ENCODE measurements at places on chromosomes 1 and 21.

GRCh38 chr21:33121715-33122475, 52.0 kb downstream of the OLIG1 start:
- DNase-seq = no peak

- no peak for DNase-seq
Observed at GRCh38 chr21:19122356-19122755, 718.8 kb upstream of the TMPRSS15 start.

DNA sequence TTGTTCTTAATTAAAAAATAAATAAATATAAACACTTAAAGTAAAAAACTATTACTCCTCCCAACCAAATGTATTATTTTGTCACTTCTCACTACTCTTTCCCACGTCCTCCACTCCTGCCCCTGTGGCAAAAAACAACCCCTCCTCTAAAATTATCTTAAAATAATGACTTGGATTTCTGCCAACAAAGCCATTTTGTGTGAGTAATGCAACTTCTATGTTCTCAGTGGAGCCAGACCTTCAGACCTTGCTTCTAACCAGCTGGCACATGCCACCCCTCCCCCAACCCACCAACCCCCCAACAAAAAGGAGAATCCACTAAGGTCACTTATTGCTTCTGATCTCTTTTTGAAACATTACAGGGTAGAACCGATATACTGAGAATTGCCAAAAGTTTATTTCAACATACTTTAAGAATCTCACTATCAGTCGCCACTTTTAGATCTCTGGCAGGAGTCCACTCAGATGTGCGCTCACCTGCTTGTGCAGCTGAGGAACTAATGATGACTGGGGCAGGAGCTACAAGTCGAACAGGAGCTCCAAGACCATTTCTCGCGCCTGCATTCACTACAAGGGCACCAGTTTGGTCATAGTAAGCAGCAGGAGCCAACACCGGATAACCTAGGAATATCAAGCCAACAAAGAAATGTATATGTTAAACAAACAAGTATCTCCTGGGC, 58.3 kb upstream of the SDC3 start:
- no peak for DNase-seq

DNA sequence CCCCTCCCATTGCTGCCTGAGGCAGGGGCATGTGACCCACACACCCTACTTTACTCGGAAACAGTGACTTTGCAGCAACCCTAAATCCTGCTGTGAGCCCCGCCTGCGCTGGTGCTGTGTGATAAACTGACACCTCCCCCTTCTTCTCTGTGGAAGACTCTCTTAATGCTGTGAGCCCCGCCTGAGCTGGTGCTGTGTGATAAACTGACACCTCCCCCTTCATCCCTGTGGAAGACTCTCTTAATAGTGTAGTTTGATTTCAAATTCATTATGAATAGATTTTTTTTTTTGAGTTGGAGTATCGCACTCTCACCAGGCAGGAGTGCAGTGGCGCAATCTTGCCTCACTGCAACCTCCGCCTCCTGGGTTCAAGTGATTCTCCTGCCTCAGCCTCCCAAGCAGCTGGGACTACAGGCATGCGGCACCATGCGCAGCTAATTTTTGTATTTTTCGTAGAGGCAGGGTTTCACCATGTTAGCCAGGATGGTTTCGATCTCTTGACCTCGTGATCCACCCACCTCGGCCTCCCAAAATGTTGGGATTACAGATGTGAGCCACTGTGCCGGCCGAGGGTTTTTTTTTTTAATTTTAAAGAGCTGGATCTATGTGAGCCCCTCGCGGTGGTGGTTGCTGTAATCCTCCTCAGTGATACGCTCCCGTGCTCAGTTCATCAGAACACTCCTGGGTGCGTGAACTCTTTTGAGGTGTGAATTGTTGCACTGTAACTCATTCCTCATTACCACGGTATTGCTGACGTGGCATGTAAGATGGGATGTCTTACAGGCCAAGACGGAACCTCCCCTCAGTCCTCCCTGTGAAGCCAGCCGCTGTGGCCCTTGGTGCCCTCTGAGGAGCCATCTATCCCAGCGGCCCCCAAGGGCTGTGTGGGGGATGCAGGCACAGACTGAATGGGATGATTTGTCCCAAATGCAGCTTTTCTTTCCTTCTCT, 60.3 kb downstream of the GALNT2 start:
- DNase-seq = peak; percentile 75

DNA sequence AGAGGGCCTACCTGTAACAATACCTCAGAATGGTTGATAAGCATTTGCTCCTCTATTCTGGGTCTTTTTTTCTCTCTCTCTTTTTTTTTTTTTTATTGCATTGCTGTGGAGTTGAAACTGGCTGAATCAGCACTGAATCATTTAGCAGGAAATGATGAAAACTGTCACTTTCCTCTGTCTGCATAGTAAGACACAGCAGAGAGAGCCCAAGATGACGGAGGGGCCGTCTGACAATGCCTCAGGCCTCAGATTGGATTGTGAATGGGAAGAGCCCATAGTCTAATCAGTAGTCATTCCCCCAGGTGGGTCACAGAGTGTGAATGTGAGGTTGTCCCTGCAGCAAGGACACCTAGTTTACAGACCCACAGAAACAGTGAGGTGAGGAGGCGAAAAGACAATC, 193.2 kb upstream of the PLXNA2 start:
- DNase-seq = no peak

- no peak for DNase-seq
Observed at GRCh38 chr21:45876381-45877170, 105.0 kb upstream of the COL6A1 start.

DNA sequence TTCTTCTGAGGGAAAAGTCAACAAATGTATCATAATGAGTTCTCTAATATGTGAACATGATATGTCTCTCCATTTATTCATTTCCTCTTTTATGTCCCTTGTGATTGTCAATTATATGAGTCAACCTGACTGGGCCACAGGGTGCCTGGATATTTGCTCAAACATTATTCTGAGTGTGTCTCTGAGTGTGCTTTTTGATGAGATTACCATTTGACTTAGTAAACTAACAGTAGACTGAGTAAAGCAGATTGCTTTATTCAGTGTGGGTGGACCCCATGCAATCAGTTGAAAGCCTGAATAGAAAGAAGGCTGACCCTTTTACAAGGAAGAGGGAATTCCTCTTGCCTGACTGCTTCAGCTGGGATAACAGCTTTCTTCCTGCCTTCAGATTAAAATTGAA, 142.6 kb downstream of the SLC35F3 start:
- DNase-seq = no peak

- no peak for DNase-seq
Observed at GRCh38 chr1:192726820-192727504, 81.9 kb upstream of the RGS2 start.

DNA sequence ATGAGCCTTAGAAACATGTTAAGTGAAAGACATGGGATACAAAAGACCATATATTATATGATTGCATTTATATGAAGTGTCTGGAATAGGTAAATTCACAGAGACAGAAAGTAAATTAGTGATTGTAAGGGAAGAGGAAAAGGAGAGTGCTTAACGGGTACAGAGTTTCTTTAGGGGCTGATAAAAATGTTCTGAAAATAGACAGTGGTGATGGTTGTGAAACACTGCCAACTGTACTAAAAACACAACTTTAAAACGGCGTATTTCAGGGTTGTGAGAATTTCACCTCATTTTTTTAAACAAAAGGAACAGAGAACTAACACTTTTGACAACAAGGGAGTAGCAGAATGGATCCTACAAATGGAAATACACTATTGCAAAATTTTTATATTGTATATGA, 13.4 kb downstream of the COP1 start:
- DNase-seq = no peak

- DNase-seq = no peak
Observed at GRCh38 chr21:22297575-22297974, 1299.4 kb downstream of the NCAM2 start.

DNA sequence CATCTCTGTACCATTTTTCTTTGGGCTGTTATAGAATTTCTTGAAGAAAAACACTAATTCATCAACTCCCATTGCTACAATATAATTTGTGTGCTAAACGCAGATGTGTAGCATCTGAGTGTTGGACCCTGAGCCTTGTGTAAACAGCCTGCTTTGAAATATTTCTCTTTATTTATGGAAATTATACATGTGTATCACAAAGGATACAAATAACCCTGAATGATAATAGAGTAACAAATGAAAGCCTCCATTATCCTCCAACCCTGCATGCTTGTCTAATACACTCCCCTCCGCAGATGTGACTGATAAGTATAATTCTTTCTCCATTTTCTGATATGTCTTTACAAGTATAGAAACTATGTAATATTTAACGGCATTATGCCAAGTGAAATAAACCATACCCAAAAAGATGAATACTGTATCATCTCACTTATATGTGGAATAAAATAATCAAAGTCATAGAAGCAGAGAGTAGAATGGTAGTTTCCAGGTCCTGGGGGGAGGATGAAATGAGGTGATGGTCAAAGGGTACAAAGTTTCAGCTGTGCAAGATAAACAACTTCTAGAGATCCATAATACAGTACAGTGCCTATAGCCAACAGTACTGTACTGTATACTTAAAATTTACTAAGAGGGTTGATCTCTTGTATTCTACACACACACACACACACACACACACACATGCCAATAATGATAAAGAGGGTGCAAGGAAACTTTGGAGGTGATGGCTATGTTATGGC, 2.8 kb upstream of the ADAM30 start:
- DNase-seq = no peak

- no peak for DNase-seq
Observed at GRCh38 chr1:247218121-247218651, 37.7 kb upstream of the VN1R5 start.

DNA sequence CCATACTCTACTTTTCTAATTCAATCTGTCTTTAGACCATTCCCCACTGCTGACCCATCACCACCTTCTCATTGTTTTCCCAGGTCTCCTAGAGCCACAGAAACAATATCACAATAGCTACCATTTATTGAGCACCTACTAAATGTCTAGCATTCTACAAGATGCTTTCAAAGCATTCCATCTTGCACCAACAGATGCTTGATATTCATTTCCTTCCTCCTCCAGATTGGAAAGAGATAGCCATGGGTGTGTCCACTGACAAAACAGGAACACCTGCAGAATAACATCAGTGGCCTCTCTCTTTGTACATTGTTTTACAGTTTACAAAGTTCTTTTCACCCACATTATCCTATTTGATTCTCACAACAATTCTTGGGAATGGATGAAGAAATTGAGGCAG, 2.2 kb downstream of the RAB3B start:
- no peak for DNase-seq

DNA sequence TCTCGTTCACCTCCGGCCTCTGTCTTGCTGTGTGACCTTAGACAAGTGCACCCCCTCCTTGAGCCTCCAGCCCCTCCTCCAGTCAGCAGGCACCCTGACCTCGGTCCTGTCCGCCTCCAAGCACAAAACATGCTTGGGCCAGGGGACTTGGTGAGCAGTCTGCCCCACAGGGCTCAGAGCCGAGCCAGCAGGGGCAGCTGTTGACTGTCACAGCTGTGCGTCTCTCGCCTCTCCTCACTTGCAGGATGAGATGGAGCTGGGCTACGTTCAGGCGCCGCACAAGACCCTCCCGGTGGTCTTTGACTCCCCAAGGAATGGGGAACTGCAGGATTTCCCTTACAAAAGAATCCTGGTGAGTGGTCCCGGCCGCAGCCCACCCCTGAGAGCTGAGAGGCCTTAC, 24.2 kb downstream of the PADI3 start:
- DNase-seq = no peak

GRCh38 chr1:219724440-219724839, 111.5 kb upstream of the ZC3H11B start:
- no peak for DNase-seq

GRCh38 chr1:53266038-53266437, 27.7 kb upstream of the MAGOH start:
- no peak for DNase-seq

- DNase-seq = peak; percentile 73
Observed at GRCh38 chr1:25543425-25544242, at the start of gene LDLRAP1. TSS of gene LDLRAP1 (plus strand) at chr1:25543606. CDS start at chr1:25543699, 93 bp downstream.

DNA sequence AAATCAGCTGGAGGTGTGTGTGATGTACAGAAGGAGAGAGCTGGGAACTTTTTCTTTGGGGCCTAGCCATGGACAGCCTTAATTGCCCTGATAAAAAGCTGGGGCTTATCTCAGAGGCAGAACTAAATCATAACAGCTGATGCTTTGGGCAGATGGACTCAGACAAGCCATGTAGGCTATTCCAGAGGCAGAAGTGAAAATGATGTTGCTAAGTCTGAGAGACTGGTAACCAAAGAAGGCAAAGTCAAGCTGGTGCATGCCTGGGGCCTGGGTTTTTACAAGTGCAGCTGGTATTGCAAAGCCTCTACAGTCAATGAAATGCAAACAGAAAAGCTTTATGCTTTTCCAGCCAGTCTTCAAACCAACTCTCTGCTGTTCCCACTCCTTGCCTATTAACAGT, 39.0 kb upstream of the LMX1A start:
- no peak for DNase-seq

GRCh38 chr1:118039170-118039569, 109.6 kb downstream of the WDR3 start:
- no peak for DNase-seq

DNA sequence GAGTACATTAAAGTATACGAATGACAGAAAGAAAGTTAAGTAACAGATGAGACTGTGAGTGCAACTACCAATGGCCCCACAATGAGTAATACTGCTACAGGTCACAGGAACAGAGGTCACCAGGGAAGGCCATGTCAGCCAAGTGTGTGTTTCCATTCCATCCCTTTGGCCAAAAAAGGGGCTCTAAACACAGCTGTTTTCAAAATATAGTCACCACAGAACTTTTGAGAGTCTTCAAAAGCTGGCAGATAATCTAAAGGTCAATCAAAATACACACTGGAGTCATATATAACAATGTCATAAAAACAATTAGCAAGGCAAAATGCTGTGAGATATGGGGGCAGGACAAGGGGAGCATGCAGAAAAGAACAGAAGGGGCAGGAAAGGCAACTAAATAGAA, 10.2 kb downstream of the USP24 start:
- no peak for DNase-seq

- DNase-seq = no peak
Observed at GRCh38 chr1:214542275-214543199, 8.9 kb downstream of the PTPN14 start.

DNA sequence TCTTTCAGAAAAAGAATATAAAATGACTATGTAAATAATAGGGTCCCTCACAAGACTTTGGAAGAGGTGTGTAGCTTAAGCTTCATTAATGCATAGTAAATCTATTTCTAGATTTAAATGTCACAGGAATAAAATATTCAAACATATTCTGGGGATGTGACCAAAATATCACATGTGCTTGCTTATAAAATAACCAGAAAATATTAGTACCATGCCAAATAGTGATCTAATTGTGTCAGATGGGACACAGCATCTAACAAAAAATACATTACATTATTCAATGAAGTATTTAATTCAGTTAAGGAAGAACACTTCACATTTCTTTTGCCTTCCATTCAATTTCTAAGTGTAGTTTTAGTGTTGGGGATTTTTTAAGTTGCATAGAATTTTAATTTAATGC, 179.5 kb downstream of the LRRC40 start:
- DNase-seq = no peak

- no peak for DNase-seq
Observed at GRCh38 chr1:20354610-20355009, 63.9 kb downstream of the VWA5B1 start.

DNA sequence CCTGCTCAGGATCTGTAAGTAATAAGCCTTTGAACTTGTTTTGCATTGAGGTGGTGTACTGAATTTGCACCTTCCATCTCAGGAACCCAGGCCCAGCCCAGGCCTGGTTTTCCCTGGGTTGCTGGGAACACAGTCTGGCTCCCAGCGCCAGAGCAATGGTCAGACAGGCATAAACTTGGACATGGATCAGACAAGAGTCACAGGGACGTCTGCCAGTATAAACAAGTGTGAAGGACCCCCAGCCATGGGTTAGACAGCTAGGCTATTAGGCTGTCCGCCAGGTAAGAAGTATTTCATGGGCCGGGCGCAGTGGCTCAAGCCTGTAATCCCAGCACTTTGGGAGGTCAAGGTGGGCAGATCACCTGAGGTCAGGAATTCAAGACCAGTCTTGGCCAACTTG, 5.5 kb downstream of the IFNLR1 start:
- DNase-seq = no peak
